ENCODE measurements at places on chromosomes 11 and 22. TPM values are rescaled to one million over a fixed set of nuclear protein-coding genes. Genes with fewer than 3 reads are reported as not detected.

VPS26B gene
- 20.2 TPM for total RNA-seq

DNA sequence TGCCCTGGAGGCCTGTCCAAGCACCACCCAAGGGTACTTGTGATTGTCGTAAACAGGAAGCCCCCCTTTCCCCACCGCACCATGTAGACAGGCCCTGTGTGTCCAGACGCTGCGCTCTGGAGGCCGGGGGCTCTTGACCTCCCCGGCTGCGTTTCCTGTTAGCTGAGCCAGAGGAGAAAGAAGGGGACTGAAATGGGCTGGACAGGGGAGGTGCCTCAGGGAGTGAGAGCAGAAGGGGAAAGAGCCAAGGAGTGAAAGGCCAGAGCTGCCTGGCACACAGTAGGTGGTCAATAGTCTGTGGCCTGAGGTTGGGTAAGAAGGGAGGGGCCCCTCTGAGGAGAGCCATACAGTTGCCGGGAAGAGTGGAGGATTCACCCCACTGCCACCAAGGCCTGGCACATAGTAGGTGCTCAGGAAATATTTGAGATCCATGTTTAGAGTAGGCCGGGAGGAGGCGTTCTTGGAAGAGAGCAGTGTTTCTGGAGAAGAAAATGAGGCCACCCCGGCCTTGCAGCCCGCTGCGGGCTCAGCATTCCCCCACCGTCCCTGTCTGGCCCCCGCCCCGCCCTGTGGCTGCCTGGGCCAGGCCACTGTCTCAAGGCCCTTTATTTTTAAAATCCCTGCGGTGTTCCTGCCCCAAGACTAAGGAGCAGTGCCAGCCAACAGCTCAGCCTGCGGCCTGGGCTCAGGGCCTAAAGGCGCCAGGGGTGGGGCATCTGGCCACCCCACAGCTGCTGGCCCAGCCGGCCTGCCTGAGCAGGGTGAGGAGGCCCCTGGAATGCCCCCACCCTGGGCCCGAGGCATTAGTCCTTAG, 13.6 kb upstream of the CDC42EP1 start:
- H3K4me1 ChIP-seq = peaks cover 89% of the 10 kb centered on the region
- peak; percentile 67 for DNase-seq
- peak overlapping the region; percentile 90 for H3K27ac ChIP-seq
- no peaks in the 10 kb centered on the region for H3K36me3 ChIP-seq
- peak overlapping the region; percentile 39 for H3K4me3 ChIP-seq

GRCh38 chr22:30809086-30809485, 114.4 kb downstream of the OSBP2 start:
- no peak overlapping the region for H3K4me3 ChIP-seq
- no peak for DNase-seq
- peaks cover 30% of the 10 kb centered on the region for H3K27me3 ChIP-seq
- H3K36me3 ChIP-seq = no peaks in the 10 kb centered on the region
- H3K4me1 ChIP-seq = no peaks in the 10 kb centered on the region

SYNGR1 gene
- total RNA-seq = not detected

DNA sequence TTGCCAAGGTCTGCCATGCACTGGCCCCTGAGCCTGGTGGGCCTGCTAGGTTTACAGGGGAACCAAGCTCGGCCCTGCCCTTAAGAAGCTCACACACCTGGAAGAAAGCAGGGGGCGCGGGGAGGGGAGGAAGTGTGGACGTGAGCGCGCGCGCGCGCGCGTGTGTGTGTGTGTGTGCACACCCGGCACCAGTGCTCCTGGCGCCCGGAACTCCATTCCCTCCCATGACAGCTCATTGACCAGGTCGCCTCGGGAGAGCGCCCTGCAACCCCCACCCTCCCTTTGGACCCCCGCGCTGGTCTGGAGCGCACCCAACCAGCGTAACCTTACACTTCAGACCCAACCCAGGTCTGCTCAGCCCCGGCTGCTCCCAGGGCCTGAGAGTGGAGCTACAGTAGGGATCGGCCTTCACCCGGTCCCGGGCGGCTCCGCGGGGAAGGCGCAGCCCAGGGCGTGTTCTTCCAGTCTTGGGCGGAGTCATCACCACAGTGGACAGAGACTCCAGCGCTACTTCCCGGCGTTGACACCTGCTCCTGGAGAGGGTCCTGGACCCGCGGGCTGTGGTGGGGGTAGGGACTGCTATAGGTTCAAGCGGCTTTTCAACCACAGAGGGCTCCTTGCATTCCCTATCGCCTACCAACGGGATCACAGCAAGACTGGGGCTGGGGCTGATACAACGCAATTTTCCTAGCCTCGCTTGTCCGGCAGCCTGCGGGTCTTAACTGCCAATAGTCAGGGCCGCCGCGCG, 1.5 kb downstream of the GALNT18 start:
- H3K27ac ChIP-seq = no peak overlapping the region
- no peaks in the 10 kb centered on the region for H3K36me3 ChIP-seq
- H3K4me3 ChIP-seq = no peak overlapping the region
- peaks cover 12% of the 10 kb centered on the region for H3K4me1 ChIP-seq
- DNase-seq = no peak

OR52E5 gene
- not detected for total RNA-seq

GRCh38 chr11:107810875-107811274, 47.7 kb downstream of the SLC35F2 start:
- H3K4me3 ChIP-seq = no peak overlapping the region
- no peak for DNase-seq
- no peak overlapping the region for H3K27ac ChIP-seq

- H3K36me3 ChIP-seq = no peaks in the 10 kb centered on the region
- H3K4me3 ChIP-seq = no peak overlapping the region
- peaks cover 33% of the 10 kb centered on the region for H3K4me1 ChIP-seq
These were observed 31.8 kb upstream of the FBLN1 start for GRCh38 chr22:45470871-45471270.

TSSK2 gene
- total RNA-seq = not detected

GRCh38 chr11:116173941-116174911, 598.6 kb downstream of the BUD13 start:
- H3K36me3 ChIP-seq = no peaks in the 10 kb centered on the region
- no peak overlapping the region for H3K4me3 ChIP-seq
- 0 out of 2 replicates have a peak, but pooled peaks cover 2% of the 10 kb centered on the region for H3K27me3 ChIP-seq
- DNase-seq = no peak

DNA sequence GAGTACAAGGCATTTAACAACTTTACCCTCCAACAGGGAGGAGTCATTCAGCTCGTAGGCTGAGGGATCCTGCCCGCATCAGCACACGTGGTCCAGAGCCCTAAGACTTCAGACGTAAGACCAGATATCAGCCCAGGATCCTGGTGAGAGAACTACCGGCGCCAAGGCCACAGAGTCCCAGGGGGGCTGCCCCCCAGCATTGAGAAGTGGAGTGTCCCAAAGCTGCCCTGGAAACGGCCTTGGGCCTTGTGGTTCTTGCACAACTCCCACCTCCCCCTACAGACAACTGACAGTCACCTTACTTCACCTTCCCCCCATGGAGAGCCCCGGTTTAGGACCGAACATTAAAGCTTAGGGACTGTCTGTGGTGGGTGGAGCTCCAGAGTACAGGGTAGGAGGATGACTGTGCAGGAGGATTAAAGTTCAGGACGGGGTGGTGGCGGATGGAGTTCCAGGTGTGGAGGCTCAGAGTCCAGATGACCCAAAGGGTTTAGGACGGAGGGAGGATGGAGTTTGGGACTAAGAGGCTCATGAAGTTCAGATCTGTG, 1.0 kb downstream of the C11orf91 start:
- H3K4me1 ChIP-seq = peaks cover 87% of the 10 kb centered on the region
- H3K27ac ChIP-seq = peak overlapping the region; percentile 97
- peak overlapping the region; percentile 64 for H3K4me3 ChIP-seq
- no peaks in the 10 kb centered on the region for H3K27me3 ChIP-seq
- peak; percentile 94 for DNase-seq

DNA sequence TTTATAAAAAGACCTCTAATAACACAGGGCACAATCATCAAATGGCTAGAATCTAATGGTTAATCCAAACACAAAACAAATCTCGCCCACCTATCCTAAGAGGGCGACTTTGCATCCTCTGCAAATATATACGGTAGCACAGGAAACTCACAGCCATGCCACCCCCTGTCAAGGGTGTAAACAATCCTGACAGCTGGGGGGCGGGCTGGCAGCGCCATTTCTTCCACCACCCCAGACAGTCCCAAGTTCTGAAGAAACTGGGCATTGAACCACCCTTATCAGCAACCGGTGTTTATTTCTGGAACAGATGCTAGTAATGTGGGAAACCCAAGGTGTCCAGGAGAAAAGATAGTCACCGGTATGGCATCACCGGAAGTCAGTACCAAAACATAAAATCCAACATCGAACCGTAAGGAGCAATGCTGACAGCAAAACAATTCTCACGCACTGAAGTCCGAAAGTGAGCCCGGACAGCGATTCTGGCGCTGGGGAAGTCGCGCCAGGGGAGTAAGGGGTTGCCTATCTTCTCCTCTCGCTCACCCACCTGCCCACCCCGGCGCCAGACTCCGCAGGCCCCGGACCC, 825 bp downstream of the FBXO3 start:
- no peaks in the 10 kb centered on the region for H3K36me3 ChIP-seq
- peaks cover 38% of the 10 kb centered on the region for H3K4me1 ChIP-seq
- peak overlapping the region; percentile 77 for H3K4me3 ChIP-seq
- no peaks in the 10 kb centered on the region for H3K27me3 ChIP-seq

Data from HepG2 (cell line).